ENCODE measurements at places on chromosomes 2 and 18.
A peak's percentile ranks its signal among the peaks of the same experiment; 100 is the strongest.

DNA sequence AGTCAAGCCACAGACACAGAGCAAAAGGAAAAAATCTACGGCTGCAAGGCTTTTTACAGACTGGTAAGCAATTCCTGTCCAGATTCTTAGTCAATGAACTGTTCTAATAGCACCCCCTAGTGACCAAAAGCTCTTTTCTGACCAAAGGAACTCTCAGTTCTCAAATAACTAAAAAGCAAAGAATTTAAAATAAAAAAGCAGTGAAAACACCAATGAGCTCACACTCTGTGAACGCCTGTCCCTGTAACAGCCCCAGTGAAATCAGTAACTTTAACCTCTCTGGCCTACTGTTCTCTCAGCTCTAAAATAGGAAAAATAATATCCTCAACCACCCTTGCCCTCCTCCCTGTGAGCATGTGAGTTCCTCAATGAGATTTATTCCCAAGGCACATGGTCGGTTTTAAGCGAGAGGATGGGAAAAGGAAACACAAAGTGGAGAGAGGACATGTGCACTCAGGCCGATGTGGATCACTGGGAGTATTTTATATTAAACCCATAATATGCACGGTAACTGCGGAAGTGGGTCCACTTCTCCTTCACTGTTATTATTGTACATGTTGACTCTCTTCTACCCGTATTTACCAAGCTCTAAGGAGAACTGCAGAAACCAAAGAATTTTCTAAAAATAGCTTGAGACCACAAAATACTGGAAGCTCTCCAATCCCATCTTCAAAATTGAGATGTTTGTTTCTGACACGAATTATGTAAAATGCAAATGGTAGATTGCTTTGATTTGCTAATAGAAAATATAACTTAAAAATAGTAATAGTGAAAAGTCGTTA lies 128.5 kb downstream of the STK39 start:
- DNase-seq: peak; percentile 54

DNA sequence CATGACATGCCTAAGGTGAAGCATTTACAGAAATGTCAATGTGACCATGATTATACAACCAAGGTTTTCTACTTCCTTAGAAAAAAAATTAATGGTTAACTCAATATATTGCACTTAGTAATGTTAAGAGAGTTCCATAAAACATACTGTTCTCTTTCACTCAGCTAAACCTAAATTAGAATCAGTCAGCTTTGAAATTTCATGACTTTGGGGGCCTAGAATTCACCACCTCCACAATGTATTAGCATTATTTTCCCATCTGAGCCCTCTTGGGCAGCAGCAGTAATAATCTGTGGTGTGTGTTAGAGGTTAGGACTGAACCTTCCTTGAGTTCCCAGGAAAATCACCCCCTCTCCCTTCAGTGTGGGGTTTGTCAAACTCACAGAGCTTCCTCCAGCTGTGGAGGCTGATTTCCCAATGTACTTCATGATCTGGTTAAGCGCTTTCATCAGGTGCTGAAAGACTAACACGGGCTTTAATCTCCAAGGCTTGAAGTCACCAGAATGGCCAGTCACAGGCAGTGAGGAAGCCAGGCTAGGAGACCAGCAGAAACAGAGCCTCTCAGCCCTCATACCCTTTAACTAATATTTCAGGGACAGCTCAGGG lies 7.1 kb upstream of the UPP2 start:
- no peak for DNase-seq

GRCh38 chr2:23448906-23449305 lies 63.9 kb downstream of the KLHL29 start:
- DNase-seq: no peak

GRCh38 chr2:69694894-69695849 lies 46.8 kb upstream of the ANXA4 start:
- no peak for DNase-seq

DNA sequence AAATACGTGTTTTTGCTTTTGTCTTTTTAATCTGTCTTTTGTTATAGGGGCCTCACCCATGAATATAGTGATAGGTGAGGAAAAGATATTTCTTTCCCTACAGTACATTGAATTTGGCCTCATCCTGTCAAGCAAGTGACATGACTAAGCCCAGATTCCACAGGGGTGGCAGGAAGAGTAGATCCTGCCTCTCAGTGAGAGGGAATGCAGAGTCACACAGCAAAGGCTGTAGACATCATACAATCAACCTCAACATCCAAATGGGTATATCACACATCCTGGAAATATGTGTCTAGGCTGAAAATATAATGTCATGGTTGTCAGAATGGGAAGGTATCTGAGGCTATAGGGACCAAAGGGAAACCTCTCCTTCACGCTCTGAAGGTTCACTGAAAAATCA lies 269.6 kb downstream of the CDH20 start:
- no peak for DNase-seq

GRCh38 chr2:10042301-10043161 lies 819 bp upstream of the KLF11 start:
- peak; percentile 21 for DNase-seq

DNA sequence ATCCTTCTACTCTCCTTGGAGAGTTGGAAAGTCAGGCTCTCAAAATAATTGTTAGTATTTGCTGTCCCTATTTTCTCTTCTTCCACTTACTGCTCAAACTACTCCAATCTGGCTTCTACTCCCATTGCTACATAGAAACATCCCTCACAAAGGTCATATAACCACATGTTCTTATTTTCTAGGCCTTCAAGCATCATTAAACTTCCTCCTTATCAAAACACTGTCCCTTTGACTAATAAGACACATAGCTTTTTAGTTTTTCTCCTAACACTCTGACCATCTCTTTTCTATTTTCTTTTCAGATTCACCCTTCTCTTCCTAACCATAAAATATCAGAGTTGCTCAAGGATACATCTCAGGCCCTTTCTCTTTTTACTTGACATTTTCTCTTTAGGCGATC lies 148.3 kb downstream of the MBD2 start:
- no peak for DNase-seq

DNA sequence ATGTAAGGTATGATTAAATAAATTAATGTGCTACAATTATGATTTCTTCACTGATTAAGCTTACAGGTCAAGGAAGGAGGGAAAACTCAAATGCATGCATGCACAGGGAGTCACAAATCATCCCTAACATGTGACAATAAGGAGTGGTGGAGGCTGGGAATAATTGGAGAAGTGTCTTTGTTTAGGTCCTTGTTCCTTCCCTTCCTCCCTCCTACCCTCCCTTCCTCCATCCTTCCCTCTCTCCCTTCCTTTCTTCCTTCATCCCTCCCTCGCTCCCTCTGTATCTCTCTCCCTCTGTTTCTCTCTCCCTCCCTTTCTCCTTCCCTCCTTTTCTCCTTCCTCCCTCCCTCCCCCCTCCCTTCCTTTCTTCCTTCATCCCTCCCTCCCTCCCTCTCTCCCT lies 337.1 kb downstream of the CTNNA2 start:
- DNase-seq: no peak
